ENCODE measurements at places on chromosomes 2 and 18.

DNA sequence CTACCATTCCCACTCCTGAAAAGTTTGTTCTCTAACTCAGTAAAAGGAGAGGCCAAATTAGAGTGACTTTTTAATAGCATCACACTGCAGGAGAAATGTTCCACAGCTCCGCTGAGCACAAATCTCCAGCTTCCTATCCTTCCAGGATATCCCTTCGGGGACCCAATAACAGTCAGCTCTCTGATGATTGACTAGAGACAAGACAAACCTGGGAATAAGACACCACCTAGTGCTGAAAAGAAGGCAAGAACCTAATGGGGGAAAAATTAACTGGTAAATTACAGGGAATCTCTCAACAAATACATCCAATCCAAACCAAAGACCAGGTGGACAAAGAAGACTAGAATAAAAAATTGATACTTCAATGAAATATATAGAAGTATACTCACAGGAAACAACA, 977.1 kb upstream of the SOX11 start:
- no peak for DNase-seq

GRCh38 chr18:32276906-32277305, 87.1 kb downstream of the MEP1B start:
- no peak for DNase-seq

- DNase-seq = peak; percentile 69
Observed at GRCh38 chr2:71801969-71802368, 345.7 kb downstream of the CYP26B1 start.

- DNase-seq = peak; percentile 90
Observed at GRCh38 chr2:207121784-207122183, 44.0 kb downstream of the KLF7 start.

GRCh38 chr2:240512109-240512485, 45.7 kb downstream of the ANKMY1 start:
- no peak for DNase-seq

- no peak for DNase-seq
Observed at GRCh38 chr2:44780406-44780805, 161.1 kb upstream of the SIX3 start.

Measured in EL (cell line).